ENCODE measurements at places on chromosomes 6 and 20.

GRCh38 chr6:24529985-24530384 is 35.2 kb downstream of the ALDH5A1 start:
- no peak for DNase-seq

GRCh38 chr20:3192226-3193015 is 12.1 kb downstream of the DDRGK1 start:
- peak; percentile 3 for DNase-seq

- no peak for DNase-seq
These were observed 11.5 kb upstream of the SCP2D1 start for GRCh38 chr20:18802012-18802634.

DNA sequence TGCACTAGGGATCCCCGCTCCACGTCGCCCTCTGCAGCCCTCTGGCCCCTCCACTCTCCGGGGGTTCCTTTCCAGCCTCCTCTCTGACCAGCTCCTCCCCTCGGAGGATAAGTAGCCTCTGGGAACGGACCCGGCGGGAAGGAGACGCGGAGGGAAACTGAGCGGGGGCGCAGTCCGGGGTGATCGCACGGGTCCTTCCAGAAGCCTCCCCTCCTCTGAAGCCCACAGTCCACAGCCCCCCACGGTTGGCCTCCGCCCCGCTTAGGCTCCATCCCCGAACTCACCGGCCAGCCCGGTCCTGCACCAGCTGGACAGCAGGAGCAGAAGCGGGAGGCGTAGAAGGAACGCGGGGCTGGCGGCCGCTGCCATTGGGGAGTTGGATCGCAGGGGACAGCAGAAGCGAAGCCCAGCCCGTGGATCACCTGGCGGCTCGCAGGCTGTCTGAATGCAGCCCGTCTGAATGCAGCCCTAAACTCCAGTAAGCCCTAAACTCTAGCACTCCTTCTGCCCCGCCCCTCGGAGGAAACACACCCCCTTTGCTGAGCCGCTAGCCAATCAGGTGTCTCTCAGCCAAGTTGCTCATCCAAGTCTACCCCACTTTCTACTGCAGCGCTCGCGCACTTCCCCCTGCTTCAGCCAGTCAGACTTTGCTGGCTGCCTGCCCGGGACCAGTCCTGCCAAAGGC is at the start of gene RAET1G:
RAET1G (minus strand) TSS at position 480 of the 685 bp plus-strand sequence; CDS start at position 369, 111 bp downstream.
- peak; percentile 94 for DNase-seq

DNA sequence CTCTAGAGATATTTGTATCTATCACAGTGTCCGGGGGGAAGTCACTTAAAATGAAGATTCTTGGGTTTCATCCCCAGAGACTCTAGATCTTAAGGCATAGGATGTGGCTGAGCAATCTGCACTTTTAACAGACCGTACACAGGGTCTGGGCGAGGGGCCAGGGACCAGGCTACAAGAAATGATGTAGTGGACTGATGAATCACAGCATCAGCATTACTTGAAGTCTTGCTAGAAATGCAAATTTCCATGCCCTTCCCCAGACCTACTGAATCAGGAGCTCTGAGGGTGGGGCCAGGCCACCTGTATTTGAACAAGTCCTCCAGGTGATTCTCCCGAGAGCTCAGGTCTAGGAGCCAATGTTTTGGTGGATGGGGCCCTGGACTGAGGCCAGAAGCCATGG is 168.4 kb downstream of the DOK5 start:
- DNase-seq, result no peak

DNA sequence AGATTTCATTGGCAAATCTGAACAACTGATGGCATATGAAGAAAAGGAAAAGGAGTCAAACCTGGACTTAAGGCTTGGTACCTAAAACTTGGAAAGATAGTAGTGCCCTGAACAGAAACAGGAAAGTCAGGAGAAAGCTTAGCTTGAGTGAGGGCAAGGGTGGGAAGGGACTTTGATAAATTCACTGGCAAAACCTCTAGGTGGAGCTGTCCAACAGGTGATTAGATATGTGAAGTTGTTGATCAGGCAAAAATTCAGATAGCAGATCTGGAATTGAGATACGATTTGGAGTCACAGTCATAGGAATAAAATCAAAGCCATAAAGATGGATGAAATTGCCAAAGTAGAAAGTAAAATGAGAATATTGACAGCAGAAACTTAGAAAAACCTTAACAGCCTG is 16.1 kb upstream of the ZNF292 start:
- DNase-seq, result peak; percentile 54

- DNase-seq, result no peak
These were observed 2.2 kb upstream of the OXT start for GRCh38 chr20:3068986-3069900.

DNA sequence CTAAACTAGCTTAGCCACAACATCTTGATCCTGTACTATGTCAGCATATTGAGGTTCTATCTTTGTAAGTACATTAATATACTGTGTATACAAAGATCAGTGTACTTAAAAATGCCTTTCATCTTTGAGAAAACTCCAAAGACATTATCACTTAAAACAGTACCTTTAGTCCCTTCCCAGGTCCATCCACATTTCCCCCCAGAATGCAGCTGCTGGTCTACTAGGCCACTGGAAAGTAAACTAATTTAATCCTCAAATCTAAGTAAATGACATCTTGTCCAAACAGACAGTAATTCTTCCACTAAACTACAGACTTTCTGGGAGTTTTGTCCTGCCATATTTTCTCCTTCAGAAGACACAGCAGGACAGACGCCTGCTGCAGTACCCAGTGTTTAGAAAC is 68.7 kb downstream of the SYCP2 start:
- DNase-seq, result no peak

DNA sequence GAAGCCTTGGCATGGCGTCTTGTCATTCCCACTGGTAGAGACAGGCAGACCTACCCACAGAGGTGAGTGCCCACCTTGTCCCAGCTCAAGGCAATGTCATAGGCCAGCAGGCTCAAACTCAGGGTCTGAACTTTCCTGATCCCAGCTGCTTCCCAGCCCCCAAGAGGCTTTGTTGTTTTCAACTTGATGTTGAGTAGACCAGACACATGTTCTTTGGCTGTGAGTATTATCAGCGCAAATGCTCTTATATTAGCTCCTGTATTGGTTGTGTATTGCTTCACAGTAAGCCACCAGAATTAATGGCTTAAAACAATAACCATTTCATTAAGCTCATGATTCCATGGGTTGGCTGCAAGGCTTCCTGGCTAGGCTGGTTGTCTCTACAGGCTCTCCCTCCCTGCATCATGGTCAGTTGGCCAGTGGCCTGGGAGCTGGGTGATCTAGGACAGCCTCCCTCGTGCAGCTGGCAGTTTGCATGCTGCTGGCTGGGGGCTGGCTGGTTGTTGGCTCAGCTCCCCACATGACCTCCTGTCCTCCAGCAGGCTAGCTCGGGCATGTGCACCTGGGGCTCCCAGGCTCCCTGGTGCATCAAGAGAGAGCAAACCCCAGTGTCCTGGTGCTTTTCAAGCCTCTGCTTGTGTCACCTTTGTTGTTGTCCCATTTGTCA is 21.6 kb downstream of the TOX2 start:
- no peak for DNase-seq

DNA sequence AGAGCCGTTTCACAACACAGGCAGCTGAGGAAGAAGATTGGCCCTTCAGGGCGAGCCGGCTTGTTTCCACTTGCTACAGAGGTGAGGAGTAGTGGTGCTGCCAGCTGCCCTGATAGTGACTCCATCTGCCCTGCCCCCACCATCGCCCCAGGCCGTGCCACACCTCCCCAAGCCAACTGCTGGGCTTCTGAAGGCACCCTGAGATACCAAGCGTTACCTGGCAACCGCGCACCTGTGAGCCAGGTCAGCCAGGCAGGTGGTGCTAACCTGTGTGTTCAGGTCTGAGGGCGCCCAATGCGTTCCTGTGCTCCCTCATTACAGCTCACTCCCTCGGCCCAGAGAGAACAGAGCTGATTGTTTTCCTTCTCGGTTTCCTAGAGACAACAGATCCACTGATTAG is 299.1 kb upstream of the ID4 start:
- DNase-seq, result peak; percentile 19

GRCh38 chr6:161163466-161164181 is 110.2 kb downstream of the AGPAT4 start:
- no peak for DNase-seq

DNA sequence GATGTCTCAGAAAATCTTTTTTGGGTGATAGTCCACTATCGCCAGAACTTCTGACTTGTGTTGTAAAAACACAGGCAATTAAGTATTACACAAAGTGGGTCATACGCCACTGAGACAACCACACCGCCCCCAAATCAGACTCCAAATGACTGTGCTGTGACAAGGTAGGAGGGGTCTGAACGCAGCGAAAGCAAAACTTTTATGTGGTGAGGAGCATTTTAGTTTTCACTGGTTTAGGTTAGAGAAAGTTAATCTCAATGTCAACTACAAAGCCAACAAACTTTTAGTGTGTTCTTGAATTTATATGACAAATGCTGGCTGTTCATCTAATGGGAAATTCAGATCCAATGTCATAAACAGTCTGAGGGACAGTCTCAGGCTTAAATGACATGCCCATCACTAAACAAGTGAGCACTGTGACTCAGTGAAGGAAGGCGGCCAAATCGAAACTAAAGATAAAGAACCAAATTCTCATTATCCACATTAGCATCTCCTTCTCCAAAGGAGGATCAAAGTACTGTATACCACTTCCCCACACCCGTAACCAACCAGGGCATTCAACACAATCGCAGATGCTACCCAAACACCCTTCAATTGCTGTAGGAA is 186.7 kb downstream of the GJA10 start:
- DNase-seq, result no peak

- no peak for DNase-seq
These were observed 27.6 kb downstream of the GRM1 start for GRCh38 chr6:146056506-146056905.

- no peak for DNase-seq
These were observed 25.3 kb upstream of the TAAR1 start for GRCh38 chr6:132684272-132684671.

DNA sequence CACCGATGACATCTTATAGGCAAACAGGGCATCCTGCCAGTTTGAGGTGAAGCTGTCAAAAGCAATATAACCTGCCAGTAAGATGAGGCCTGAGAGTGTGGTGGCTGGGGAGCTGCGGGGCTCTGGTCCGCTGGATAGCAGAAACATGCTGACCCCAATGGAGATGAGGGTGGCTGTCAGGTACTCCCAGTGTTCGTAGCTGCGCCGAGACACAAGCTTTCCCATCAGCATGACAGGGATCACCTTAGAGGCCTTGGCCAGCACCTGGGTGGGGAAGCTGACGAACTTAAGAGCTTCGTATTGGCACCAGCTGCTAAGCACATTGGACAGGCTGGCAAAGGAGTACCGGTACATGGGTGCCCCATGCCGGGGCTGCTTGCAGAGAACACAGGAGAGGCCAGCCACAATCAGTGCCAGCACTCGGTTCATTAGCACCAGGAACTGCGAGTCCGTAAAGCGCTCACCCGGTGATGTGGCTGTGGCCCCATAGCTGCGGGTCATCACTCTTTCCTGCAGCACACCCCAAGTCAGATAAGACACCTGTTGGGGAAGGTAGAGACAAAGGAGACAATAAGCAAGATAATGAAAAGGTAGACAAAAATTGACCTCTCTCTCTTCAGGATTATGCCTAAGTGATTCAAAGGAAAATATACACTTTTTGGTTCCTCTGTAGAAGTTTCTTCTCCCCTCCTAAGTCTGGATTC is 2.1 kb downstream of the SLC35B2 start:
- DNase-seq, result no peak

All from iPS-NIHi11 (cell line).